ENCODE measurements at places on chromosomes 5 and 9.

GRCh38 chr5:122896598-122897282 is 51.3 kb downstream of the SNX24 start:
- no peak for DNase-seq

DNA sequence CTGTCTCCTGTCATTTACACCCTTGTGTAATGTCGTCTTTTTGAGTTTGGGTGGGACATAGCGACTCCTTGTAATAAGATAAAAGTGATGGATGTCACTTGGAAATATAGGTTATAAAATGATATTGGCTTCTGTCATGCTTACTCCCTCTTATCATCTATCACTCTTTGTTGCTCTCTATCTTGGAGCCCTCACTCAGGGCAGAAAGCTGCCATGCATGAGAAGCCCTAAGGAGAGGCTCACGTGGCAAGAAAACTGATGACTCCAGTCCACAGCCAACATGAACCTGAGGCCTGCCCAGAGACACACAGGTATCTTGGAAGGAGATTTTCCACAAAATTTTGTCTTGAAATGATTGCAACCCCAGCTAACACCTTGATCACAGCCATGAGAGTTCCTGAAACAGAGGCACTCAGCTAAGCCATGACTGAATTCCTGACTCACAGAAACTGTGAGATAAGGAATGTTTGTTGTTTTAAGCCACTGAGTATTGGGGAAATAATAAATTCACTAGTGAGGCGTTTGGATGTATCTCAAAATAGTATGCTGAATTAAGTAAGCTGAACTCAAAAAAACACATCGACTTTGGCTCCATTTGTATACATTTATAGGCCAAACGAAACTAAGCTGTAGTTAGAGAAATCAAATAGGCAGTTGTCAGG is 216.7 kb downstream of the CDH18 start:
- no peak for DNase-seq

DNA sequence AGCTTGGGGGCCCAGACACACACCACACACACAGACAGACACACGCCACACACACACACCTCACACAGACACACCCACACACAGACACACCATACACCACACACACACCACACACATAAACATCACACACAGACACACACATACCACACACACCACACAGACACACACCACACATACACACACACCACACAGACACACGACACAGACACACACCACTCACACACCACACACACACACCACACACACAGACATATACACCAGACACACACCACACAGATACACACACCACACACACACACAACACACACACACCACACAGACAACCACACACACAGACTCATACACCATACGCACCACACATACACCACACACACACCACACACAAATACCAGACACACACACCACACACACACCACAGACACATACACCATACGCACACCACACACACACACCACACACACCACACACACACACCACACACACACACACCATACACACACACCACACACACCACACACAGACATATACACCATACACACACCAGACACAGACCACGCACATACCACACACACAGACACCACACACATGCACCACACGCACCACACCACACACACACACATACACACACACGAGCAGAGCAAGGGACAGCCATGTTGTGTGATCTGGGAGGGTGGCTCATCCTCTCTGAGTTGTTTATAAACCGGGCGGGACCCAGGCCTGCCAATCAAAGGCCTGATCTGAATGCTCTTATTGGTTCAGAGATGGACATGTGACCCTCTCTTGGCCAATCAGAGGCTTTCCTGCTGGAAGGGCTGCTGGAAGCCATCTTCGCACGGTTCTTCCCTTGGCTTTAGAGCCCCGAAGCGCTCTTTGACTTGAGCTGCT is 148.3 kb downstream of the GAPVD1 start:
- no peak for DNase-seq

- DNase-seq: no peak
Measured at GRCh38 chr5:14410394-14411201, 171.0 kb upstream of the OTULINL start.

Data from kidney epithelial cell (primary cell).